ENCODE measurements at places on chromosomes 12 and 14.

GRCh38 chr12:88242571-88242925 lies 100.4 kb downstream of the TMTC3 start:
- peak; percentile 83 for DNase-seq

GRCh38 chr12:77599782-77600467 lies 230.8 kb upstream of the NAV3 start:
- DNase-seq = no peak

DNA sequence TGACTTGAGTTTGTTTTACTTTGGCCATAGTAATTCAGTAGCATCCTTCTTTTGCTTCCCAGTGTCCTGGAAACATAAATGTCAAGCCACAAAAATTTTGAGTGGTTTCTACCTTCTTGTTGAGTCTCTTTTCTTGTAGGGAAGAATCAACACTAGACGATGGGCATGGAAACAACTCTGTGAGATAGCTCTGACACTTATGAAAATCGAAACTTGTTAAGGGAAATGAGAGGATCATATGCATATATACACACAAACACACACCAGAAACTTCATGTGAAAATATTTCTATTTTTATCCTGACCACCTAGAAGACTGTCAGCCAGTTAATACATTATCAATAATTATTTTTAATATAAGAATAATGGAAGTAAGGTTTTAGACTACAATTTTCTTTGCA lies 1247.3 kb upstream of the FLRT2 start:
- no peak for DNase-seq

DNA sequence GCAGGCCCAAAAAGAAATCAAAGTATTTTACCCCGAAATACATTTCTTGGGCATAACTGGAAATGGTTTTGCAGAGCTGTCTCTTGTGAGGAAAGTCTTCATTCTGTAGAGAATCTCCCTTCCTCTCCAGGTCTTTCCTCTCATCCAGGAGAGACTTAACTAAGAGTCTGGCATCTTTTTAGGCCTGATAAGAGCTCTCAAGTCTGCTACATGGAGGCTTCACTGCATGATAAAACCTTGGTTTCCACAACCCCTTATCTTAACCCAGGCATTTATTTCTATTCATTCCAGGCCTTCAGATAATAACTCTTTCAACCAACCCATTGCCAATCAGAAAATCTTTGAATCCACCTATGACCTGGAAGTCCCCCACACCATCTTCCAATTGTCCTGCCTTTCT lies 41.1 kb upstream of the LRRK2 start:
- DNase-seq = no peak

GRCh38 chr12:113587720-113588119 lies 116.0 kb upstream of the LHX5 start:
- no peak for DNase-seq

DNA sequence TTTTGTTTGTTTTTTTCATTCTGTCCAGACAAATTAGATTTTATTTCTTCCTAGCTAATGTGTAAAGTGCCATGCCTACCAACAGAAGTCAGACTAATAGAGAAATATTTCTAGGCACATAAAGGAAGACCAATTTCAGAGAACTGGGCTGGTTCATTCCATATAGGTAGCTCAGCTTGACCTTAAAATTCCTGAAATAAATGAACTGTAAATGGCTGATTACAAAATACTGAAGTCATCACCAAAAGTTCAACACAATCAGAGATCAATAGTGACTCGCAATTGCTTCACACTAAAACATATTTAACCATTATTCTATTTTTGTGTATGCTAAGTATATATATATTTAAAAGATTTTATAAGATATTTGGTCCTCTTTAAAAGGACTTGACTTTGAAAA lies 34.2 kb downstream of the PTPRB start:
- peak; percentile 13 for DNase-seq

GRCh38 chr12:53999559-54000115 lies 324 bp upstream of the HOXC9 start:
- DNase-seq = peak; percentile 59

DNA sequence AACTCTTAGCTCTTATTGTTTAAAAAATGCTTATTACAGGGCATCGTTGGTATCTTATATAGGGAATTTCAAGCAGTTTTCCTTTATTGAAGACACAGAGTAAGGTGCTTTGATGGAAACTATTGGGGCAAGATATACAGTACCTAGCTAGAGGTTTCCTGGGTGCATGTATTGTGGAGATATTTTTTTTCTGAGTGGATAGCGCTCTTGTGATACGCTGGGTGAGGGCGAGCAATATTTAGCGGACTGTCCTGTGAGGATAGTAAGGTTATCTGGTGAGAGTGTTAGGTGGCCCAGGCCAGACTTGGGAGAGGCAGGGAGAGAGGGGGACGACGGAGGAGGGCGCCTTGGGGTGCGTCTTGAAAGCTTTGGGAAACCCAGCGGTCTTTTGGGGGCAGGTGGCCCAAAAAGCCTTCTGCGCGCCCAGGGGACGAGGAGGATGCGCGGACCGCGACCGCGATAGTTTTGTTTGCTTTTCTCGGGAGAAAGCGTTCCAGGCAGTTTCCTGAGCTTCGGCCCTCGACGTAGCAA lies 596 bp upstream of the BICD1 start:
- DNase-seq = no peak

DNA sequence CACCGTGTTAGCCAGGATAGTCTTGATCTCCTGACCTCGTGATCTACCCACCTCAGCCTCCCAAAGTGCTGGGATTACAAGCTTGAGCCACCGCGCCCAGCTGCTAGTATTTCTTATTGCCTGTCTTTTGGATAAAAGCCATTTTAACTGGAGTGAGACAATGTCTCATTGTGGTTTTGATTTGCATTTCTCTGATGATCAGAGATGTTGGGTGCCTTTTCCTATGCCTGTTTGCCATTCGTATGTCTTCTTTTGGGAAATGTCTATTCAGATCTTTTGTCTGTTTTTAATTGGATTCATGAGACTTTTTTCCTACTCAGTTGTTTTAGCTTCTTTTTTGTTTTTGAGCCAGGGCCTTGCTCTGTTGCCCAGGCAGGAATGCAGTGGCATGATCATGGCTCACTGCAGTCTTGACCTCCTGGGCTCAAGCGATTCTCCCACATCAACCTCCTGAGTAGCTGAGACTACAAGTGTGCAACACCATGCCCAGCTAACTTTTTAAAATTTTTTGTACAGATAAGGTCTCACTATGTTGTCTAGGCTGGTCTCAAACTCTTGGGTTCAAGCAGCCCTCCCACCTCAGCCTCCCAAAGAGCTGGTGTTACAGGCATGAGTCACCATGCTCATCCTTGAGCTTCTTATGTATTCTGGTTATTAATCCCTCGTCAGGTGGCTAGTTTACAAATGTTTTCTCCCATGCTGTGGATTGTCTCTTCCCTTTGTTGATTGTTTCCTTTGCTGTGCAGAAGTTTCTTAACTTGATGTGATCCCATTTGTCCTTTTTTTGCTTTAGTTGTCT lies 65.9 kb downstream of the ACACB start:
- DNase-seq = no peak

DNA sequence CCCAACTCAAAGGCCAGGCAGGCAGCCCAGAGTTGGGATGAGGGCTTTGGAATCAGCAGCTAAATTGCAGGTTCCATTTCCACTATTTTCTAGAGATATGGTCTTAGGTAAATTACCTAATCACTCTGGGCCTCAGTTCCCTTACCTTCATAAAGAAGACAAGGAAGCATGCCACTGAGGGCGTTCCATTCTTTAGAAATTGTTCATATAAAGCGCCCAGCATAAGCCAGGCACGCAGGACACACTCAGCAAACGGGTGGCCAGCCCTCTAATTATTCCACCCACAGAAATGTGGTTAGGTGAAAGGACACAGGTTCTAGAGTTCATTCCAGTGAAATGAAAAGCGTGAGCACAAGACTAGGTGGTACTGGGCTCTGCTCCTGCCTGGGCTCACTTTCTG lies 87.9 kb upstream of the BCL11B start:
- no peak for DNase-seq

DNA sequence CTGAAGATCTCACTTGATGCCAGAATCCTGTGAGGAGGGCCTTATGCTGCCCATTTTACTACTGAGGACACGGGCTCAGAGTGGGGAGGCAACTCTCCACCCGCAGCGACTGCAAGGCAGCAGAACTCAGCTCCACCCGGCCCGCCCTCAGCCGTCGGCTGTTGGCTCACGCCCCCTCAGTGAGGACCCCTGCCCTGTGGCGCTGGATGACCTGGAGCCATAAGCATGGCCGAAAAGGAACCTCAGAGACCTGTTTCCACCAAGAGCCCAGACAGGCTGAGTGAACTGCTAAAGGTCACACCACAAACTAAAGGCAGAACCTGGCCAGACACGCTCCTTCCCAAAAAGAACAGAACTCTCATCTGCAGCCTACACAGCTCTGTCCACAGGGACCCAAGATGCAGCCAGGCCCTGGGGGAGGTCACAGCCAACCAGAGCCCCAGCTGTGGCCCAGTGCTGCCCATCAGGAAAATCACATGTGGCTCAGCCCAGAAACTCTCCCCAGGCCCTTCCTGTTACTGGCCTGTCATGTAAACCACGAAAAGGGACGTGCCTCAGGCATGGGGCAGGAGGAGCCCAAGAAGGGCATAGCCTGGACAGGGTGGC lies 32.8 kb downstream of the CCNK start:
- DNase-seq = no peak

GRCh38 chr14:61813096-61813606 lies 50.9 kb downstream of the SNAPC1 start:
- no peak for DNase-seq

DNA sequence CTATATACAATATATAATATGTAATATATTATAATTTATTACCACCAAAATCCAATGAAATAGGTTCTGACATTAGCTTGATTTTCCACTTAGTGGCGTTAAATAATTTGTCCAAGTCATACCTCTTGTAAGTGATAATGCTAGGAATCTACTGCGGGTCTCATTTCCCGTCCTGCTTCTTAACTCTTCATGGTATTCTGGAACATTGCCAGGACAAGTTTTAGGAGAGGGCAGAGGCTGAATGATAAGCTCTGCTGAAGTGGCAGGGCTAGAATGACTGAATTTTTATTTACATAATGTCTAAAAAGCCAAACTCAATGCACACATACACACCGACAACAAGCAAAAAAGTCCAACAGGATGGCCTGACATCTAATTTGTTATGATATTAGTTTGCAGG lies 70.4 kb upstream of the PTPRQ start:
- no peak for DNase-seq

GRCh38 chr12:127455347-127456265 lies 811.4 kb upstream of the TMEM132C start:
- no peak for DNase-seq

DNA sequence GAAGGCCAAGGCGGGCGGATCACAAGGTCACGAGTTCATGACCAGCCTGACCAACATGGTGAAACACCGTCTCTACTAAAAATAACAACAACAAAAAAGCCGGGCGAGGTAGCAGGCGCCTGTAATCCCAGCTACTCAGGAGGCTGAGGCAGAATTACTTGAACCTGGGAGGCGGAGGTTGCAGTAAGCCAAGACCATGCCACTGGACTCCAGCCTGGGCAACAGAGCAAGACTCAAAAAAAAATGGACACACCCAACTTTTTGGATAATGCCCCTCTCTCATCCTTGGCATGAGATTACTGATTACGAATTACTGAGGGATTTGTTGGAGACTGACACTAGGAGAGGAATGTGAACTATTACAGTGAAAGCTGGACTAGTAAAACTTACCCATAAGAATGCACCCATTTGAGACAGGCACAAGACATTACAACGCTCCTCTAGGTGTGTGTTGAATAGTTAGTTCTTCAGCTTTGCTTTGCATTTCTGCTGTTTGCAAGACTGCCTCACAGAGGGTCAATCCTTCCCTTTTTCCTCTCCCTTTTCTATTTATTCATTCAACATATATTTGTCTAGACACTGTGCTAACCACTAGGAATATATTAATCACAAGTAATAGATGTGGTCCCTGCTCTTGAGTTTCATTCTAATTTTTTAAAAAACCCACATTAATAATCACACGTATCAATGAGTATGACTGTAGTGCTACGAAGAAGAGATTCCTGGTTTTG lies 46.0 kb upstream of the OR5AU1 start:
- no peak for DNase-seq

DNA sequence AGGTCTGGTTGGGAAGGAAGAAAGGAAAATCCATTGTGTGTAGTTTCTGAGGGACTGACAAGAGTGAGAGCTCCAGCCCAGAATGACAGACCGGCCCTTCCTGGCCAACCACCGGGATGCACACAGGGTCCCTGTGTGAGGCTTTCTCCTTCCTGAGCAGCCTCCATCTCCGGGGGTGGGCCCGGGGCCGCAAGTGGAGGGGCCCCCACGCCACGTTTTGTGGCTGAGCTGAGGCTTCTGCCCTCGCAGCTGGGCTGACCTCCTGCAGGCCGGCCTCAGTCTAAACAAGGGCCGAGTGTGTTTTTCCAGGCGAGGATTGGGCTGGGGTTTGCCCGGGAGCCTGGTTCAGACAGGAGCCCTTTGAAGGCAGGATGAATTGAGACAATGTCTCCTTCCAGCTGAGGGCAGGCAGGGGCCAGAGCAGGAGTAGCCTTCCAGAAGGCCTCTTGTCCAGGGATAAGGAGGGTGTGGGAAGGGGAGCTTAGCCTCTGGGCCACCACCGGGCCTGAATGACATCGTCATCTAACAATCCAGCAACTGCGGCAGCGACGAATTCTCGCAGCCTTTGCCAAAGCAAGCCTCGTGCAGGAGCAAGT lies 96.5 kb upstream of the NCOR2 start:
- no peak for DNase-seq

DNA sequence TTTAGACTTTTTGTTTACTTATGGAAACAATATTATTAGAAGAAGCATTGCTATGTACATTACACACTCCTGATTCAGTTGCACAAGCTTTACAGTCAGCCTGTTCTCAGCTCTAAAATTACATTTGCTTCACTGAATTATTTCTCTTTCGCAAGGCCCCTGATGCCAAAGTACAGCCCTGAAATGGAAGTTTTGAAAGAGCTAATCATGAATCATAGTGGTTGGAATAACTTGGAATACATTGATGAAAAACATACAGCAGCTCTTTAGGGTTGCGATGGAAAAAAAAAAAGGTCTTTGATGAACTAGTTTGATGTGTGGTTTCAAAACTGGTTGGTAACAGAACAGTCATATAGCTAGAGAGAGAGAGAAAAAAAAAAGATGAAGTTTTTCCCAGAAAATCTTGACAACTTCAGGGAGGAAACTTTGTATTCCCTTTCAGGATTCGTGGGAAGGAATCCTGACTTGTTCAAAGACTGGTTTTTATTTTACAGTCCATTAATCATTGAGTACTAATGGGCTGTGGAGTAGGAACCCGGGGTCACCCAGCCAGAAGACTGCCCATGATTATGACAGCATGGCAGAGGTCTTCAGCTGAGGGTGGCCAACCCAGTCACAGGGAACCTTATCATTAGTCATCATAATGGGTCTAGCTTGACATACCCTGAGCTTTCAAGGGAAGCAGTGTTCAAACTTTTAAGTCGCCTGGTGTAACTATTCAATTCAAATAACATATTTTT lies 460.1 kb downstream of the NAV3 start:
- DNase-seq = peak; percentile 97

DNA sequence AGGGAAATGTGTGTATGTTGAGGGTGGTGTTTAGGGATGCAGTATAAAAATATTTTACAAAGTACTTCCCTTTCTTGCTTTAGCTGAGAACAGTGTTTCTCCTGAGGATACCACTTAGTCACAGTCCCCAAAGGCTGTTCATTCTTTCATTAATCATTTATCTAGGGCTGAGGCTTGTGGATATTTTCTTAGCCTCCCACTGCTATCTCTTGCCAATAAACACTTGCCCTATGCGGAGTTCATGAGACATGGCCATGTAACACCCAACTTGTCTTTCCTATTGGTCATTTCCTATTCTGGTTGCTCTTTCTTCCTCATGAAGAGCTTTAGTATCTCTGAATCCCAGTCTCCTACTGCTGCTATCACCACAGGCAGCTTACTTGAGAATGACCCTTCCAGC lies 75.1 kb downstream of the ETNK1 start:
- peak; percentile 12 for DNase-seq

GRCh38 chr14:51167587-51168214 lies 72.3 kb upstream of the TMX1 start:
- peak; percentile 90 for DNase-seq
